Fibroblast of the aortic adventitia (primary cell): ENCODE measurements at places on chromosomes 4 and X. TPM values are rescaled to one million over a fixed set of nuclear protein-coding genes. Genes with fewer than 3 reads are reported as not detected.

DNA sequence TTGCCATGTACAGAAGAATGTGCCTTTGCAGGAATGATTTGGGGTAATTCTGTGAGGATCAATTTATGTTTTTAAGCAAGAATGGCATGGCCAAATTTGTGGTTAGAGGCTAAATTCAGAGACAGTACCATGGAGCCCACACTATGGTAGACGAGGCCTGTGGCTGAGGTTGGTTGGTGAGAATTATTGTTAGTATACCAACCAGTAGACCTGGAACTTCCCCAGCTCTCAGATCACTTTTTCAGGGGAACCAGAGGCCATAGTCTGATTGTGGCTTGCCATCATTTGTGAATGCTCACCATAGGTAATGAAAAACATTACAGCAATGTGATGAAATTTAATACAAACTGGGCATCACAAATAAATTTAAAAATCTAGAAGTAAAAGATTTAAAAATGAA is 56.3 kb downstream of the SHISA3 start:
- no peak for DNase-seq

DNA sequence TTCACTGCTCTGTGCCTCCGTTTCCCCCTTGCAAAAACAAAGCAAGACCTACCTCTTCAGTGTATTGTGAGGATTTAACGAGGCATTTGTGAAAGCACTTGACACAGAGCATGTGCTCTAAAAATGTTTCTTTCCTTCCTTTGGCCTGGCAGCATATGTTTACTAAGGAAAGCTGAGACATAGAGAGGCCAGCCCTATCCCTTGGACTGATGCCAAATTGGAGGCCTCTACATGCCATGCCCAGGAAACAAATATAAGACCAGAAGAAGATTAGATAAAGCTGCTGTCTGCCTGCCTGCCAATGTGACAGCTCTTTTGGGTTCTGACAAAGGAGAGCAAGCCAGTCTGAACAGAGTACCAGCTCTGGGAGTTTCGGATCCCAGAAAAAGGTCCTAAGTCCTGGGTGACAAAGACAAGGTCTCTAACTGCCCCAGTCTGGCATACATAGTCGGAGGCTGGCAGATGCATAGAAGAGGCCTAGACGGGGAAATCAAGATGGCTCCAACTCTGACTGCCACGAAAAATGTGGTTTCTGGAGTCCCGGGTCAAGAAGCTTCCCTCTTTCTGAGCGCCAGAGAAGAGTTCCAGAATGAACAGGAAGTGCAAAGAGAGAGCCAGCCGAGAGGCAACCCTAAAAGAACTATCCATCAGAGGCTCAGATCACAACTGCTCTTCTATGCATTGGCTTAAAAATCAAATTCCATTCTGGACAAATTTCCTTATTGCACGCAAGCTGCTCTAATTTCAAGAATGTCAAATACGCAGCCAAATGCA is 25.8 kb downstream of the OTUD6A start:
- peak; percentile 70 for DNase-seq

DNA sequence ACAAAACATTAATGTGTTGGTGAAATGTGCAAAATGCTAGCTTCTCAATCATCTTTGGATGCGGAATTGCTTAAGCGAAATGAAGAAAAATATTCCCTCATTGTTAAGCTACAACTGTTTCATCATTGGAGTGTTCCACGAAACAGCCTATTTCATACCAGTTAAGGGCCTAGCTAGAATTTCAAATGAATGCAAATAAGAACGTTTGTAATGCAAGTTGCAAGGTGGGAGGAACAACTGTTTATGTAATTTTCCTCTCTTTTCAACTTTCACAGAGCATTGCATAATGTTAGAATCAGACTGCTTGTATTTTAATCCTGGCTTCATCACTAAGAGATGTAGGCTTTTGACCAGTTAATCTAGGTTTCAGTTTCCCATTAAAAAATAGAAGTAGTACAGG is 480.1 kb downstream of the IL1RAPL1 start:
- no peak for DNase-seq

DNA sequence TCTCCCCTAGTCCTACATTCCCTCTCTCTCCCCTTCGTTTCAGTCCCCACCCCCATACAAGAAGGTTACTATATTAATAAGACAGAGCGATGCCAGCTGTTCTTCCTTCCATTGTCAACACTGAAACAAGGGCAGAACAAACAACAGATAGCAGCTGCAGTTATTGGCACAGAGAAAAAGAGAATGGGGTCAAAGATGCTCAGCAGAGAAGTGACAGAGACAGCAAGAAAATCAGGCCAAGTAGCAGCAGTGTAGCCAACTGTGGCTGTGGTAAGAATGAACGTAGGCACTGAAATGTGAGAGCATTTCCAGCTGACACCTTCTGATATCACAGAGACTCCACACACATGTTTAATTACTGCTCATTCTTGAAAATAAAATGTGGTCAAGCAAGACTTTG is 641.8 kb downstream of the FSTL5 start:
- no peak for DNase-seq

DNA sequence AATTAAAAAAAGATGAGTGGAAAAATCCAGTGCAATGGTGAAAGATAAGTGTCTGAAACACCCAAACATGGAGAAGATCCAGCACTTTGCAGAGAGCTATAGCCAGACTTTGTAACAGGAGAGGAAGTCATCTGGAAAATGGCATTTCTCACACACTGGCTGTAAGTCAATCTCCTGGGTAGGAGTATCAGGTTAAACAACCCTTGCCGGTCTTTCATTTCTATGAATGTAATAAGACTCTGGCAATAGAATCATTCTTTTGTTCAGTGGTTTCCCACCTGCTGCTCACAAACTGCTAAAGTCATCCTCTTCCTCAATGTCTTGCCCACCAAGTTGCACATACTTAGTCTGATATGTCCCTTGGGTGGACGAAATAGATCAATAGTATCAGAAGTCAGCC is 94.0 kb upstream of the ATP8A1 start:
- DNase-seq: no peak

DNA sequence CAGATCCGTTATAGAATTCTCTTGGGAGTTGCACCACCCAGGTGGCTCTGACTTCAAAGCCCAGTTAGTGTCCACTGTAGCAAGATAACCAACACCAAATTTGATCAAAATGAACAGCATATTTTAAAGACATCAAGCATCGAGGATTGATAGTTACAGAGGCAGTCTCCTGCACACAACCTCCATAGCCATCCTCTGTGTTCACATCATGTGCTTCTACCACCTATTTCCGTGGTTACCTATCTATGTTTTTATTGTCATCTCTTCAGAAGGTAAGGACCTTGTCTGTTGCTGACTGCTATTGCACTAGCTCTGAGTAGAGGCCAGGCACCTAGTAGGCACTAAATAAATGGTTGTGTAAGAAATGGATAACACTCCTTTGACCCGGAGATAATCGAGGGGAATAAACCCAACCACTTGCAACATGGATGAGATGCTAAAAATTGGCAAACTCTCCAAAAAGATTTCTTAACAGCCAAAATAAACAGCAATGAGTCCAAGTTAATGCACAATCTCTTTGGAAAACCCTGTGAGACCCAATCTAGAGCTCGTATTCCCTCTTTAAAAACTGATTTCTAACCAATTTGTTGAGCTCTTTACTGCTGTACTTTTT is 14.7 kb upstream of the C1QTNF7 start:
- peak; percentile 54 for DNase-seq

DNA sequence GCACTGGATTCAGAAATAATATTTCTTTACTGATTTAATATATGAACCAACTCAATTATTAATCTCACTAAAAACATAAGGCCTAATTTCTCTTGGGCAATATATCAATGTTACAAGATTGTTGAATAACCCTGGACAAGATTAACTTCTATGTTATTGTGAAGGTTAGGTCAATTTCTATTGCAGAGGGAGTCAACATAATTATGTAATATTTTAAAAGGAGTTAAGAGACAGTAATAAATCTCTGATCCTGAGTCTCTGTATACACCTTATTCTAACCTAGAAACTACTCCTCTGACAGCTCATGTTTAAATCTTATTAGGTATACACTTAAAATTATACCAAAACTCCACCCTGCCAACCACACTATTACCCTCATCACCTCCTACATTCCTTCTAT is 15.1 kb upstream of the GPRIN3 start:
- DNase-seq: no peak

- DNase-seq: no peak
Observed at GRCh38 chr4:95729596-95729995, 110.3 kb upstream of the PDHA2 start.

- DNase-seq: no peak
Observed at GRCh38 chr4:123987408-123987807, 590.8 kb downstream of the SPRY1 start.

GRCh38 chr4:89022426-89023128 is 34.4 kb downstream of the FAM13A start:
- DNase-seq: no peak

DNA sequence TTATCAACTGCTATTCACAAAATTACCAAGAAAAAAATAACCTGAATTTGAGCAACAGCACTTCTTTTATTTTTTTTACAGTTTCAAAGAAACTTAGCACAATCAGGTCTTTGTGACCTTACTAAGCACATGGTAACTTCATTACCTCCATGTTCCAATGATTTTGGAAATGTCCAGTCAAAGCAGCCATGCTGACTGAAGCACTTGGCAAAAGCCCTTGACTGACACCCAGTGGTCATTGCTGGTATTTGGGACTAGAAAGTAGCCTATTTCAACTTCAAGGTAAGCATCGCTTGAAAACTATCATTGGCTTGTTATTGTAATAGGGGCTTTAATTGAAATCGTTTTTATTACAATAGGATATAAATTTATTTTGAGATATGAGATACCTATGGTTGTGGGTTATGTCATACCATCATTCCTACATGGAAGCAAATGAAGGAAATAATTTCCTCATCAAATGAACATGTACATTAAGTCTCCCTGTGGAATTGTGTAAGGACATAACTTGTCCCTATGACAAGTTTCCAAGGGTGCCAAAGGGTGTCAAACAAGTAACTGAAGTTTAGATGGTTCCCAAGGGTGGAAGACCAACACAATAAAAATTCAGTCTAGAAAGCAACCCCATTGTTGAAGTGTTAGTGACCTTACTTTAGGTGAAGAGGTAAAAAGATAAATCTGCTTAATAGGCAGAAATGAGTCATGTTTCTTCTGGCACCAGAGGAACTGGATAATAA is 15.2 kb upstream of the ANXA10 start:
- peak; percentile 93 for DNase-seq

DNA sequence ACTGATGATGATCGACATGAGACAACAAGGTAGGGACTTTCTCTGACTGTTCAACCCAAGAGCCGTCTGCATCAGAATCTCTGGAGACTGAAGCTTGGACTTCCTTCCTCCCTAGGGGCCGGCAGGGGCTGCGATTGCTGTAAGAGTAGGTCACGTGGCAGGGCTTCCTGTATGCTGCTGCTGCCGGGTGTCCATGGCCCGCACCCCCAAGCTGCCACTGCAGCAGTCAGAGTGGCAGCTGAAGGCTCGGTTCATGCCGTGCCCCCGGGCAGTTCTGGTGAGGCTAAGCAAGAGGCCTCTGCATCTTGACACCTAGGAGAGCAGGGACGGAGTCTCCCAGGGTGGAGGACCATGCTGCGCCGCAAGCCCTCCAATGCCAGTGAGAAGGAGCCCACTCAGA is at the start of gene SASH3:
Gene SASH3, plus strand, starts transcription at position 203 of the 400 bp plus-strand sequence. Its CDS starts 149 bp downstream, at position 352.
- no peak for DNase-seq

The CITED1 gene
- total RNA-seq: not detected in 2 replicates
